ENCODE measurements at places on chromosomes 11 and 22.

- no peak for DNase-seq
Measured at GRCh38 chr11:75160220-75160757, 9.4 kb downstream of the SLCO2B1 start.

- DNase-seq, result no peak
Measured at GRCh38 chr11:78363024-78363619, 54.5 kb downstream of the GAB2 start.

- DNase-seq, result no peak
Measured at GRCh38 chr11:30326114-30326778, 3.3 kb downstream of the ARL14EP start.

GRCh38 chr11:3196161-3197043, 22.2 kb downstream of the MRGPRG start:
- DNase-seq, result no peak

DNA sequence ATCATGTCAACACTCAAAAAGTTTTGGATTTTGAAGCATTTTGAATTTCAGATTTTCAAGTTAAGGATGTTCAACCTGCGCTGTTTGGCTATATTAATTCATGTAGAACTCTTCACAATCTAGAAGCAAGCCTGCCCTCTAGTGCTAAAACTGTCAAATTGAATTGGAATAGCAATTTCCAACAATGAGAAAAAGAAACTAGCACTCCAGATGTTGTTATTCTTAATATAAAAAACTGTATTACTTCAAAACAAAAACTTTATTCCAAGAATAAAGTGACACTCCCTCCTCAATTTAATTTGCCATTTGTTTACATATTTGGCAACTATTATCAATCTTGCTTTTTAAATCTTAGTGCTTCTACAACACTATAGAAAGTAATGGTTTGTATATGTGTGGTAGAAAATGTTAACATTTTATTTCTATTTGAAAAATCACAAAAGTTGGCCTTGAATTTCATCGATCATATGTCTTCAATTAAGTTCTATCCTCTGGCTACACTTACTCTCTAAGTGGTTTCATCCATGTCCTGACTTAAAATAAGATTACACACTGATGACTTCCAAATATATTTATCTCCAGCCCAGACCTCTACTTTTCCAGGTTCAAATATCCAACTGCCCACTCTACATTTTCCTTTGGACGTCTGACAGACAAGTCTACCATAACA, 36.6 kb downstream of the DCUN1D5 start:
- DNase-seq, result no peak

GRCh38 chr22:23054531-23055257, 15.6 kb upstream of the GNAZ start:
- no peak for DNase-seq

GRCh38 chr11:86091566-86091965, 22.7 kb upstream of the PICALM start:
- no peak for DNase-seq

GRCh38 chr11:35927682-35928081, 16.2 kb upstream of the LDLRAD3 start:
- no peak for DNase-seq

DNA sequence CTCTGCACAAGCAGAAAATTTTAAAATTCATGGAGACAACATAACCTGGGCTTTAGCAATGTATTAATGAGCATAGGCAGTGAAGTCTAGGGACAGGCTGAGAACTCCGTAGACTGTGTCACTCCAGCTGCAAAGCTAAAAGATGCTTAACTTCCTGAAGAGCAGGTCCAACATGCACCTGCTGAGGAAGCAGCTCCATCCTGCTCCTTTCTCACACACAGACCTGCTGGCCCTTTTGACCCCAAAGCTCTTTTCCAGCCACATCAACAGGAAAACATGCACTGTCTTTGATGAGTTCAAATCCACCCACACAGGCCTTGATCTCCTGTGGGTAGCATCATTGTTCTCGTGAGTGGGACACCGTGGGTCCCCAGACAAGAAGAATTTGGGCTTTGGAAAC, 36.0 kb downstream of the SYN3 start:
- DNase-seq, result no peak

DNA sequence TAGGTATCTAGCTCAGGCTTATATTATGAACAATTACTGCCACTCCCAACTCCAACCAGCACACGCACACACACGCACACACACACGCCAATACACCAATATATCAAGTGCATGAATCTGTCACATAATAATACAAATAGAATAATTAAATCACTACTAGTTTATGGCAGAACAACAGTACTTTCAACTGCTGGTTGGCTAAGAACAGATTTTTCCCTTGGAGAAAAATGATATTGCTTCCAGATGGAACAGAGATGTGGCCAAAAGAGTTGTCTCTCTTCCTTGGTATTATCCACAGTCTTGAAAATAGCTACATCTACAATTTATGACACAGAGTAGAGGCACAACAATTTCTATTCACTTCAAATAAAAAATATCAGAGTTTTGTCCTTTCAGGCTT, 538.3 kb upstream of the FAT3 start:
- no peak for DNase-seq

- no peak for DNase-seq
Measured at GRCh38 chr11:6251120-6251733, 8.4 kb upstream of the CCKBR start.

DNA sequence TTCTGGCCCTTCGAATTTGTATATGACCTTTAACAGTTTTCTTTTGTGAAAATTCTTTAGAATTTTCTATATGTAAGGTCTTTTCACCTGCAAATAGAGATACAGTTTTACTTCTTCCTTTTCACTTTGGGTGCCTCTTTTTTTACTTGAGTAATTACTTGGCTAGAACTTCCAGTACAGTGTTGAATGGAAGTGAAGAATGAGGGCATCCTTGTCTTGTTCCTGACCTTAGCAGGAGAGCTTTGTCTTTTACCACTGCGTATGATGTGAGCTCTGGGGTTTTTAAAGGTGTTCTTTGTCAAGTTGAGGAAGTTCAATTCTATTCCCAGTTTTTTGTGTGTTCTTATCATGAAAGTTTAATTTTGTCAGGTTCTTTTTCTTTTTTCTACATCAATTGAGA, 21.6 kb downstream of the ZFP91 start:
- DNase-seq, result no peak

- no peak for DNase-seq
Measured at GRCh38 chr11:69860244-69860643, 41.0 kb upstream of the FGF3 start.

DNA sequence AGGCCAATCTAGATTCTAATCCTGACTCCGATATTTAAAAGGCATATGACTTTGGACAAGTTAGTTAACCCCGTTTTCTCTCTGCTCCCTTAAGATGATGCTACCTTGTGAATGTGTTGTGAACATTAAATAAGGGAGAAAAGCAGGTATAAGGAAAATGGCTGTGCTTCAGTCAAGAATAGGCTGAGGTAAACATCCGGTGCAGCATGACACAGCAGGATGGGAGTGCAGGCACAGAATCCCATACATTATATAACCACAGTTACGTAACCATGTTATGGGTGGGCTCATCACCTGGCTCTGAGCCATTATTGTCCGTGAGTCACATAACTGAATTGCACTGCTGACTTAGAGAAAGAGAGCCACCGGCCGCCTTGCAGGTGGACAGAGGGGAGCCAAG, 382.2 kb upstream of the ANO5 start:
- DNase-seq, result no peak

- DNase-seq, result no peak
Measured at GRCh38 chr22:30040499-30041260, 39.6 kb upstream of the HORMAD2 start.

- DNase-seq, result no peak
Measured at GRCh38 chr22:40312050-40312449, 34.2 kb upstream of the ADSL start.

- DNase-seq, result no peak
Measured at GRCh38 chr22:46067159-46068111, 82.9 kb upstream of the PPARA start.

- no peak for DNase-seq
Measured at GRCh38 chr11:120139316-120140069, 1.6 kb upstream of the TRIM29 start.

GRCh38 chr11:35798423-35798822, 135.8 kb downstream of the TRIM44 start:
- DNase-seq, result no peak

DNA sequence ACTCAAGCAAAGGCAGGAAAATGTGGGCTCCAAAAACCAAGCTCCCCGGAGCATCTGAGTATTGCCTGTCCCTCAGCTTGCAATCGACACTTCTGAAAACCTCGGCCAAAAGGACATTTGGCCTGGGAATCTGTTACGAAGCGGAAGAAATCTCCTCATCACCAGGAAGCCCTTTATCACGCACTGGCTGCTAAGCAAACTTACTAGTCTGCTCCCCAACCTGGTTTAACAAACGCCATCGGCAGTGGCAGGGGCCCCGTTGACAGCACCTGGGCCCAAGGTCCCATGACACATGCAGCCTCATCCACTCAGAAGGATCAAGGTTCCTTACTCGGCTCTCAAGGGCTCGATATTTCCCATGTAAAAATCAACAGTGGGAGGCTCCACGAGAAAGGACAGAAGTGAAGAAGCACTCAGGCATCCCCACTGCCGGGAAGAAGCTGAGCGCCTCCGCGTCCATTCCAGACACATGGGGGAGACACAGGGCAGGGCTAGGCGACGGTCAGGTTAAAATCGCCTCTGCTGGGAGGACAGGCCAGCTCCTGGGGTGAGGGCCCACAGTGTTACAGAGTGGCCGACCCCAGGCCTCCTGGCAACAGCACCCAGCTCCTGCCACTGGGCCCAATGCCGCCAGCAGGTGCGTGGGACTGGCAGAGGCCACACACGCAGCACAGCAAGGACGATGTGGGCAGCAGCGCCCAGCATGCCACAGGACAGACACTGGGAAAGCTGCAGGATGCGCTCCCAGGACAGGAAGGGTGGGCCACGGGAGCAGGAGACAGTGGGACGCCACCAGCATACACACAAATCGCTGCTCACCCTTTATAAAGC, 27.1 kb downstream of the BRD1 start:
- DNase-seq, result no peak

DNA sequence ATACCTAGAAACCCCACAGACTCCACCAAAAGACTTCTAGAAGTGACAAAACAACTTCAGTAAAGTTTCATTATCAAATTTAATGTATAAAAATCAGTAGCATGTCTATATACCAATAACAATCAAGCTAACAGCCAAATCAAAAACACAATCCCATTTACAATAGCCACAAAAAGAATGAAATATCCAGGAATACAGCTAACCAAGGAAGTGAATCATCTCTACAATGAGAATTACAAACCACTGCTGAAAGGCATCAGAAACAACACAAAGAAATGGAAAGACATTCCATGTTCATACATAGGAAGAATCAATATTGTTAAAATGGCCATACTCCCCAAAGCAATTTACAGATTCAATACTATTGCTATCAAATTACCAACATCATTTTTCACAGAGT, 46.0 kb downstream of the PRCP start:
- DNase-seq, result no peak

DNA sequence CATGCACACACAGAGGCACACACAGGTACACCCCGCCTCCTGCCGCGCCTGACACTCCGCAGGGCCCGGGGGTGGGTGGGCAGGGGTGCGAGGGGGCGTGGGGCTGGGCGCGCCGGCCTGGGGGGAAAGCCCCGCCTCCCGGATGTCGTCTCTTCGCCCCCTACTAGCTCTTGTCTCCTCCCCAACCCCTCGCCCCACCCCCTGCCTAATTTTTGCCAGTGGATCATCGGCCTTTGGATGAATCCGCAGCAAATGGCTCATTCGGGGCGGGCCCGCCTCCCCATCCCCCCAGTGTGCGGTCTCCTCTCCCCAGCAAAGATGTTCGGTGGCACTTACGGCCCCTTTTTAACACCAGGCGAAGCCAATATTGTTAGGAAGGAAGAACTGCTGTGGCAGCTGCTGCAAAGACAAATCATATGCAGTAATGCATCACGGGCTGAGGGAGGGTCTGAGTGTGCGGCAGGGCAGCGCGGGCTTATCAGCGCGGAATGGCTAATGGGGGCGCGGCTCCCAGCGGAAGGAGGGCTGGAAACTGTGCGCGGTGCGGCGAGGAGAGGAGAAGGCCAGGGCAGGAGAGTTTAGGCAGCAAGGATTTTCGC, 13.4 kb upstream of the NECTIN1 start:
- no peak for DNase-seq

Measured in T-helper 2 cell (primary cell).